ENCODE measurements at places on chromosomes 16 and 17. TPM values are rescaled to one million over a fixed set of nuclear protein-coding genes. Genes with fewer than 3 reads are reported as not detected.

Gene CDH16
- total RNA-seq, result not detected

Gene RHBDF2
- 482 TPM for total RNA-seq

Gene NT5M
- 0.47 TPM for total RNA-seq

GRCh38 chr17:57002904-57003303 lies 25.0 kb downstream of the SCPEP1 start:
- peak overlapping the region; percentile 88 for H3K27ac ChIP-seq
- no peaks in the 10 kb centered on the region for H3K27me3 ChIP-seq
- no peak overlapping the region for H3K4me3 ChIP-seq

GRCh38 chr16:56352351-56353053 lies 72.8 kb downstream of the AMFR start:
- peaks cover 4% of the 10 kb centered on the region for H3K4me1 ChIP-seq
- no peak for DNase-seq
- no peaks in the 10 kb centered on the region for H3K36me3 ChIP-seq
- no peaks in the 10 kb centered on the region for H3K27me3 ChIP-seq

DNA sequence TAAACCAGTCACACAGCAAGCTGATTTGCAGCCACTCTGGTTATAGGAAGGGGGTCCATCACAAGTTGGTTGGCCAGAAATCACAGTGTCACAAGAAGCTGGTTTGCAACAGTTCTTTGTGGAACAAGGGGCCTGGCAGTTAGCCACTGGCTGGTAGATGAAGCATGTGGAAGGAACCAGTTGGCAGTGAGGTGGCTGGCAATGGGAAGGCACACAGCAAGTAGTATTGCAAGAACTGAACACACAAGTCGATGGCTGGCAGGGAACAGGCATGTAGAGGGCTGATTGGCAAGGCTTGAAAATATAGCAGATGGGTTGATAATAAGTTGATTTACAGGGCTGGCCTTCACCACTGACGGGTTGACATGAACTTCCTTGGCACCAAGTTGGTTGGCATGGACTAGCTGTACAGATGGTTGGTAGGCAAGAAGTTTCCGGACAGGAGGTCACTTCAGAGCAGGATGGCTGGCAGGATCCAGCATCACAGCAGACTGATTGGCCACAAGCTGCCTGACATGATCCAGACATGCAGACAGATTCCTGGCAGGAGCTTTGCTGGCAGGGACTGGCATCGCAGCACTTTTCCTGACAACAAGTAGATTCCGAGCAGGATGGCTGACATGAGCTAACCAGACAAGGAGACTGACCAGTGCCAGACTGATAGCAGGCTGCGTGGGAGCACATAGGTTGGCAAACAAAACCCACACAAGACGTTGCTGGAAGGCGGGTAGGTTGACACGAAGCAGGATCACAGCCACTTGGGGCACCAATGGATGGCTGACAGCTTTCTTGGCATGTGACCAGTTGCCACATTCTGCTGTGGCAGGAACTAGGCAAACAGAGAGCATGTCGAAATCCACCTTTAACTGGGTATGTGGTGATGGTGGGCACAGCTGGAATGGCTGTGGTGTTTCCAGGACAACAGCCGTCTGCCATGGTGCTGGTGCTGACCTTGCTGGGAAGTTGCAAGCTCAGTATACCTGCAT lies at the start of gene KRTAP29-1:
TSS of gene KRTAP29-1 (minus strand) at position 936 of the 986 bp plus-strand sequence. CDS start at position 936, 0 bp downstream.
- no peak for DNase-seq
- H3K4me3 ChIP-seq, result no peak within 1 kb of the TSS
- H3K4me1 ChIP-seq, result peaks cover 12% of the 10 kb centered on the region
- no peaks in the 10 kb centered on the region for H3K36me3 ChIP-seq
- H3K27me3 ChIP-seq, result no peaks in the 10 kb centered on the region
- no peak within 1 kb of the TSS for H3K27ac ChIP-seq

GRCh38 chr17:39889200-39889599 lies 21.2 kb downstream of the ZPBP2 start:
- no peaks in the 10 kb centered on the region for H3K36me3 ChIP-seq
- H3K27me3 ChIP-seq, result no peaks in the 10 kb centered on the region
- no peak overlapping the region for H3K27ac ChIP-seq
- peaks cover 4% of the 10 kb centered on the region for H3K4me1 ChIP-seq
- DNase-seq, result no peak
- H3K4me3 ChIP-seq, result no peak overlapping the region

- H3K27me3 ChIP-seq, result peaks cover 44% of the 10 kb centered on the region
- DNase-seq, result no peak
- H3K27ac ChIP-seq, result no peak overlapping the region
- no peaks in the 10 kb centered on the region for H3K36me3 ChIP-seq
- no peak overlapping the region for H3K4me3 ChIP-seq
Observed at GRCh38 chr17:81807210-81807719, 3.3 kb downstream of the GCGR start.

DNA sequence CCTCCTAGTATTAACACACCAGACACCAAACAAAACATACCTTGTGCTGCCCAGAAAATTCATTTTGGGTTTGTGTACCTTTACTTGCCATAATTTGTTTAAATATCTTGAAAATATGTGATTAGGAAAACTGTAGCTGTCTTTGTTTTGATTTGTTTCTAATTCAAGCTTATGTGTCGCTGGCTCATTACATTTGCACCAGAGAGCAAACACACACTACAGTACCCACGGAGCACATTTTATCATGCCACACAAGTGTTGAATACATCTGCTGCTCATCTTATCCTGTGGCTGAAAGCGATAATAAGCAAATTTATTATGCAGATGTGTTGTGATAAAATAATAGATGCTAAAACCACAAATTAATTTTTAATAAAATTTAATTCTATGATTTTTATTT lies 63.1 kb downstream of the SPAG9 start:
- DNase-seq, result no peak
- no peak overlapping the region for H3K4me3 ChIP-seq
- H3K4me1 ChIP-seq, result peaks cover 12% of the 10 kb centered on the region
- peaks cover 4% of the 10 kb centered on the region for H3K36me3 ChIP-seq

GRCh38 chr17:1008008-1008761 lies 11.3 kb downstream of the TIMM22 start:
- no peak overlapping the region for H3K4me3 ChIP-seq
- DNase-seq, result no peak
- H3K4me1 ChIP-seq, result no peaks in the 10 kb centered on the region
- H3K36me3 ChIP-seq, result peaks cover 70% of the 10 kb centered on the region
- no peak overlapping the region for H3K27ac ChIP-seq

DNA sequence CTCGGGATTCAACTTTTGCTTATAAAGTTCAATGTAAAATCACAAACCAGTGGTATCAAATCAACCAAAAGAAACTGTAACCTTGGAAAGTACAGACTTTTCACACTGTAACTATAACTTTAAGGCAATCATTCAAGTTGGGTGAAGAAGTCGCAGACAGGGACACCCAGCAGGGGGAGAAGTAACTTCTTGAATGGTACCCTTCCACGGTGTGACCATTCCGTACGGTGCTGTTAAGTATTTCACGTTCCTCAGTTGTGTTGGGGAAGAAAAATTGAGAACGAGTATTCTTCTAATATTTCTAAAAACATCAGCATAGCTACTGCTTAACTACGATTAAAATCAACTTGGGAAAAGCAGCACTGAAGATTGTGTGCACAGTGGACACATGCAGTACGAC lies 55.8 kb downstream of the MYH10 start:
- no peaks in the 10 kb centered on the region for H3K4me1 ChIP-seq
- H3K36me3 ChIP-seq, result no peaks in the 10 kb centered on the region
- no peak overlapping the region for H3K27ac ChIP-seq
- DNase-seq, result no peak
- H3K4me3 ChIP-seq, result no peak overlapping the region

DNA sequence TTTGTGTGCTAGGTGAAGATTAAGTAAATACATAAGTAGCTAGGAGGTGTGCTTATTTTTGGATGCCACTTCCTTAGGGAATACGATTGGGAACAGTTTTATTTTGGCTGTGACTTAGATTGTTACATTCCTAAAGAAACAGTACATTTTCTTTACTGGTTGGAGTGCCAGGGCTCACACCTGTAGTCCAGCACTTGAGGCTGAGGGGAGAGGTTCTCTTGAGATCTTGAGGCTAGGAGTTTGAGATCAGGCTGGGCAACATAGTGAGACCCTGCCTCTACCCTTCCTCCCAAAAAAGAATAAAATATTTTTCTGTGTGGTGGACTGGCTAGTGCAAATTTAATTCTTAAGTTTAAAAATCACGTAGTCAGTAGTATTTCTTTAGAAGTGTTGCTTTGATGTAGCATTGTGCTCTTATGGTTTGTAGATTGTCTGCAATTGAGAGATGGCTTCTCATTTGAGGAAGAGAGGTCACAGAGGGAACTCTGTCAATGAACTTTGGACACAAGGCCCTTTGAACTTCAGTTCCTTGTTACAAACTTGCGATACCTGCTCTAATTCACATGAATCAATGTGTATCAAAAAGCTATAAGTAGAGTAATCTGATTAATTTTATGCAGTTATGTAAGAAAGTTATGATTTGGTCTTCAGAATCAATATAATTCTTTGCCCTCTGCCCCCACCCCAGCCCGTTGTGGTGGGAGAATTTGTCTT lies 7.1 kb downstream of the HAPSTR1 start:
- H3K4me3 ChIP-seq, result no peak overlapping the region
- DNase-seq, result no peak
- peaks cover 58% of the 10 kb centered on the region for H3K36me3 ChIP-seq
- H3K4me1 ChIP-seq, result peaks cover 93% of the 10 kb centered on the region
- no peaks in the 10 kb centered on the region for H3K27me3 ChIP-seq

DNA sequence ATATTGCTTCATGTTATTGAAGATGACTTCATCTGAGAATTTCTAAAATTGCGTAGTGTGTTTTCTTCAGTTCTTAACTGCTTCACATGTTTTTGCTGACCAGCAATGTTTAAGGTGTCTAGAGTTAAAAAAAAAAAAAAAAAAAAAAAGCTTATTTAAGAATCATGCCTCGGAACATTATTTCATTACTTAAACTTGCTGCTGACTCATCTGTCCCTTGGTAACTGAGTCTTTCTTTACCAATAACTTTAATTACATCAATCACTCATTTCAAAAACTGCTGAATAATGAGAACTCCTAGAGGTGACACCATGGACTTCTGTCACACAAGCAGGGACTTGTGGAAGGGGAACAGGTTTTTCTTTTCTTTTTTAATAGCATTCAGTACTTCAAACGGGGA lies 16.2 kb downstream of the IRX5 start:
- no peak overlapping the region for H3K27ac ChIP-seq
- H3K4me1 ChIP-seq, result no peaks in the 10 kb centered on the region
- peaks cover 20% of the 10 kb centered on the region for H3K27me3 ChIP-seq
- H3K36me3 ChIP-seq, result no peaks in the 10 kb centered on the region

DNA sequence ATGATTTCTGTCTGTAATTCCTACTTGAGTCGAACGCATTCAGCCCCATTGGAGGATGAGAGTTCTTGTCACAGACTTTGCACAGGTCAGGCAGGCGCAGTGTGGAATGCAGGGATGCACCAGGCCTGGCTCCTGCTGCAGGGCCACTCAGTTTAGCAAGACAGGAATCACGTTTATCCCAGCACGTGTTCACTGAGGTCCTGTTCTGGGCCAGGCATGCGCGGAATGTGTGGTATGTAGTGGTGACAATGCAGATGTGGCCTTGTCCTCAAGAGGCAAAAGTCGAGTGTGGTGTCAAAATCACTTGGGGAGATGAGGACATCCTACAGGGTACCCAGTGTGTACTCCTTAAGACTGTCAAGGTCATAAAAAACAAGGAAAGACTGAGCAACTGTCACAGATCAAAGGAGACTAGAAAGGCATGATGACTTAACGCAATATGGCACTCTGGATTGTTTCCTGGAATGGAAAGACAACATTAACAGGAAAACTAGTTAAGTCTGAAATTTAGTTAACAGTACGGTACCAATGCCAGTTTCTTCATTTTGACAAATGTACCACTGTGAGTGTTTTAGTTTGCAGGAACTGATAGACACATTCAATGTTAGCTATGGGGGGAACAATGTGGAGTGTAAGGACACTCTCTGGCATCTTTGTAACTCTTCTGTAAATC lies 121.5 kb upstream of the ADAMTS18 start:
- no peak for DNase-seq
- no peaks in the 10 kb centered on the region for H3K27me3 ChIP-seq
- no peaks in the 10 kb centered on the region for H3K36me3 ChIP-seq
- no peak overlapping the region for H3K27ac ChIP-seq
- H3K4me3 ChIP-seq, result no peak overlapping the region
- no peaks in the 10 kb centered on the region for H3K4me1 ChIP-seq

DNA sequence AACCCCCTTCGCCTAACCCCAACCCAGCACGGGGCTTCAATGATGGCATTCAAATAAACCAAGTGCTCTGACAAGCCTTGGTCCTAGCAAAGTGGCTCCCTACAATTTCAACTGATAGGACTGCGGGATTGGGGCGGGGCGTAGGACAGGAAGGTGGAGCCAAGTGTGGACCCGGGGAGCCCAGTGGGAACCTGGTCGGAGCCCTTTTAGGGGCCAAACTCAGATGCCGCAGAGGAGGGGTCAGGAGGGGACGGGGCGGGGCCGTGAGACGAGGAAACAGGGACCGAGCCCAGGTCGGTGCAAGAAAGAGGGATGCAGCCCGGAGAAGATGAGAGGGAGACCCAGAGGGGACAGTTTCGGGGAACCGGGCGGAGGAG lies 13.2 kb upstream of the CDIPT start:
- H3K27me3 ChIP-seq, result peaks cover 40% of the 10 kb centered on the region
- no peaks in the 10 kb centered on the region for H3K36me3 ChIP-seq
- no peak for DNase-seq
- peaks cover 17% of the 10 kb centered on the region for H3K4me1 ChIP-seq
- H3K27ac ChIP-seq, result no peak overlapping the region

GRCh38 chr17:63099425-63099824 lies 133.4 kb downstream of the TANC2 start:
- no peak for DNase-seq
- no peaks in the 10 kb centered on the region for H3K36me3 ChIP-seq
- no peaks in the 10 kb centered on the region for H3K27me3 ChIP-seq
- no peak overlapping the region for H3K27ac ChIP-seq
- no peaks in the 10 kb centered on the region for H3K4me1 ChIP-seq
